SK-N-DZ (cell line): ENCODE measurements at places on chromosomes 7 and 10.

DNA sequence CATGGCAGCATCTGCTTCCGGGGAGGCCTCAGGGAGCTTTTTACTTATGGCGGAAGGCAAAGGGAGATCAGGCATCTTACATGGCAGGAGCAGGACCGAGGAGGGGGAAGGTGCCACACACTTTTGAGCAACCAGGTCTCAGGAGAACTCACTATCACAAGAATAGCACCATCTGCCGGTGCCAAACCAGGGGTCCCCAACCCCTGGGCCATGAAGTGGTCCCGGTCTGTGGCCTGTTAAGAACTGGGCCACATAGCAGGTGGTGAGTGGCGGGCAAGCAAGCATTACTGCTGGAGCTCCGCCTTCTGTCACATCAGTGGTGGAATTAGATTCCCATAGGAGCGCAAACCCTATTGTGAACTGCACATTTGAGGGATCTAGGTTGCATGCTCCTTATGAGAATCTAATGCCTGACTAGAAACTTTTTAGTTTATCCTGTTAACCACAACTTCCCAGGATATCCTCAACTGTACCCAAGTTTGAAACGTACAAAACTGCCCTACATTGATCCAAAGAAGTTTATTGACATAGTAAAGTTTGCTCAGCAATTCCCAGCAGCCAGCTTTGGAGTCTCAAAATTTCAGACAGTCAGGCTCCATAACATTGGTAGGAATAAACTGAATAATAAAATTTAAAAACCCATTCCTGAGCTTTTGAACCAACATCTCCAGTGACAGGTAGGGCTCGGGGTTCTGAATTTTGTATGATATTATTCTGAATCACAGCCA lies 228.4 kb upstream of the TAC1 start:
- DNase-seq = no peak

GRCh38 chr7:129698516-129699418 lies 87.2 kb downstream of the NRF1 start:
- DNase-seq = no peak

GRCh38 chr7:69373171-69374043 lies 224.9 kb upstream of the AUTS2 start:
- DNase-seq = no peak

DNA sequence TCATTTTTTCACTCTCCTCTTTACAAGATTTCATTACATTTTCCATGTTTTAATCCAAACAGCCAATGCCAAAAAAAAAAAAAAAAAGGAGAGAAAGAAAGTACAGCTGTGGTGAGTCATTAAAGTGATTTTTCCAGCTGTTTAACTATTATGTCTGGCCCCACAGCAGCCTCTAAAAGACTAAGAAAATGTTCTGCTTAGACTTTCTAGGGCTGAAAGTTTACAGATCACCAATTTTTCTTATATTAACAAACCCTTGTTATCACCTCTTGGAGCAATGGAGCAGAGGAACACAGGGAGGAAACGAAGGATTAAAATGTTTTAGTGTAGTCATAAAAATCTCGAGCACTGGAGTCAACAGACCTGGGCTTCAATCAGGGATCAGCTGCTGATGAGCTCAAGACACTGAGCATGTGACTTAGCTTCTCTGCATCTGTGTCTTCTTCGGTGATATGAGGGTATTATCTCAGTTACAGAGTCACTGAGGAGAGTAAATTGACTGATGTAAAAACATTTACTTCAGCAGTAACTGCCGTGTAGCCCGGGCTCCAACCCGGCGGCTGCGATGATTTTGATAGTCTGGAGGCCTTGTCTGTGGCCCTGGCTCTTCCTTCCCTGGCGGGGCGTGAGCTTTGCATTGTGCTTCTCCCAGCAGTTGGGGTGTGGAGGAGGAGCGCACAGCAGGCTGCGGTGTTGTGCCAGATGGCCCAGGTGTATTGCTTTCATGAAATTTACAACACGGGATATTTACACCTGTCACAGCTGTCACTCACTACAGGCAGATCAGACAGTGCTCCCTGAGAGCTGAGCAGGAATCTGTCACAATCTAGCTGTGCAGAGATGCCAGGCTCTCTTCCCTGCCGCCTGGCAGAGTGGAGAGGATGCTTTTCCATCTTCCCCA lies 298.3 kb upstream of the FZD8 start:
- DNase-seq = peak; percentile 38

GRCh38 chr7:37633048-37633447 lies 50.5 kb upstream of the GPR141 start:
- DNase-seq = no peak

DNA sequence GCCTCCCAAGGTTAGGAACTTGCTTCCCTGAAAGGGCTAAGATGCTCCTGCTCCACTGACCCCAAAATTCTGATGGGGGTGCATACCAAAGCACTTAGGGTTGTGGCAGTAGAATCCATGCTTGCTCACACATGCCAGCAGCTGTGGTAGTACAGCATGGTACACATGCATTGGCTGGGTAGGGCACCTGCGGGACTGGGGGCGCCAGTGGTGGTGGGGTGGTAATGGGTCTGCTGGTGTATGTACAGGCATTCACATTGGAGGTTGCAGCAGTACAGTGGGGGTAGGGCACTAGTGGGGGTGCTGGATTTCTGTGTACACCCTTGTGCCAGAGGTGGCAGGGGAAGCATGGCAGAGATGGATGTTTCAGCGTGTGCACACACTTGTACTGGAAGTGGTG lies 72.3 kb upstream of the TAS2R16 start:
- DNase-seq = no peak

GRCh38 chr7:111894518-111894917 lies 311.7 kb downstream of the DOCK4 start:
- no peak for DNase-seq

GRCh38 chr7:132352800-132353199 lies 223.5 kb downstream of the PLXNA4 start:
- DNase-seq = no peak

DNA sequence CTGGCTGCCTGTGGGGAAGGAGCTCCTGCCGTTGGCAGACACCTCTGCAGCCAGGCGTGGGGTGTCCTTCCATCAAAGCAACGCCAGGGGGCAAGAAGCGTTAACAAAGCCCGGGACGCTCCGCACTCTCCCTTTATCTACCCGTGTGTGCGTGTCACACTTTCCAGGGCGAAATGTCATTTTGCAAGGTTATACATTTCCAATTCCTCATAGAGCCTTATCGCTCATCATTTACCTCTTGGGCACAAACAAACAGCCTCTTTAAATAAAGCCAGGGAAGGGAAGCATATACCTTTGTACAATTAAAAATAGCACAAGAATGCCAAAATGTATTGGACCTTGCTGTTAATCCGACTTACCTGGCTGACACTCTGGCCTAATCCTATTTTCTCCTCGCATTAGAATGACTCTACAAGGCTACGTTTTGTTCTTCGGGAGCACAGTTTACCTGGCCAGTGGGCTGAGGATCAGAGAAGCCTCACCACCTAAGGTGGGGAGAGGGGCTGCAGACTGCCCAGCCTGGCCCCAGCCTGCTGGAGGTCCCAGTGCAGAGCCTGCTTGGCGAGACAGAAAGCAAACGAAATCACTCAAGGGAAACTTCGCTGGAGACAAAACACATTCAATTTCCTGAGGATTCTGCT lies 77.6 kb upstream of the EN2 start:
- peak; percentile 75 for DNase-seq

GRCh38 chr7:1707756-1708595 lies 37.9 kb downstream of the ELFN1 start:
- DNase-seq = no peak

GRCh38 chr7:5477126-5477525 lies 53.5 kb upstream of the TNRC18 start:
- no peak for DNase-seq

DNA sequence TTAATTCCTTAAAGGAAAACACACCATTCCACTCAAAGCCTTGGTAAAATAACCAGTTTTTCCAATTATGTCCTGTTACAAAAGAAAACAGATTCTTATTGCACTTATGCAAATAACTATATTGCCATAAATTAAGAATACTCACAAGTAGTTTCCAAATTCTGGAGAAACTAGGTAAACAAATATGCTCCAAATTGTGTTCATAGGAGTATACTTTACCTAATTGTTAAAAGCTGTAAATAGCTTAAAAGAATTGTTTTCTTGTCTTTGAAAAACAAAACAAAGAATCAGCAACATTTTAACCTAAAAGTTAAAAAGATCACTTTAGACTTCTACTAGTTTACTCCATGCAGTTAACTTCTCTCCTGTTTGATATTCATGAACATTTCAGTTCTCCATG lies 38.9 kb upstream of the LRGUK start:
- no peak for DNase-seq

- no peak for DNase-seq
These were observed 14.0 kb downstream of the SLC16A12 start for GRCh38 chr10:89521368-89521767.

- no peak for DNase-seq
These were observed at the start of gene TAC1 for GRCh38 chr7:97731736-97732564. TSS of gene TAC1 (plus strand) at chr7:97732086. CDS start at chr7:97732613, 527 bp downstream.

GRCh38 chr7:2295936-2296620 lies 18.2 kb downstream of the SNX8 start:
- DNase-seq = no peak

DNA sequence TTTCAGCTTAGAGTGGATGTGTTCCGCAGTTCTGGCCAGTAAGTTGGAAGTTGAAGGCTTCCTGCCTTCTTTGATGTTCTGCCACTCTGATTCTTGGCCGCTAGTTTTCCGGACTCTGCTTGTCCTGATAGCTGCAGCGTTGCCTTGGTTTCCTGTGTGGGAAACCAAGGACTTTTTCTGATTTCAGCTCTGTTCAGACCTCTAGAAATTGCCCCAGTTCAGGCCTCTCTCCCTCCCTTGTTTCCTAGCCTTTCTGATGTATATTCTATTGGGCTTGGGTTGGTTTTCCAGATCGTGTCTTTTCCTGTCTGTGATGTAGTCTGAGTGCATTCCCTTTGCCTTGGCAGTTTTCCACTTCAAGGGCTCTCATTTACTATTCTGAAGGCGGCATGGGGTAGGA lies 318.7 kb downstream of the BBS9 start:
- no peak for DNase-seq

DNA sequence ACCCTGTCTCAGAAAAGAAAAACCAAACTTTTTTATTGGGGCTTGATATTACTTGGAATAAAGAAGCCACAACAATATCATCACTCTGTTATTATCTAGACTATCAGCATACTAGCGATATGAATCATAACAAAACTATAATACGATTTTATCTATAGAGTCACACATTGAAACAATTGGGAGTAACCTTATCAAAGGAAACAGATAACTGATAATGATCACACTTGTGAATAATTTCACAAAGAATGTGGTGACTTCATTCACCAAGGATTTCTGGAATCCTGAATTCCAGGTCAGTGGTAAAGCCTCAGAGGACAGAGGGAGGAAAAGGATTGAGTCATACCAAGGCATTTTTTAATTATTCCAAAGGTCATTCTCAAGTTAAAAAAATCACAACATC lies 32.1 kb upstream of the NMT2 start:
- DNase-seq = no peak

GRCh38 chr10:133117688-133118071 lies 30.0 kb downstream of the ADGRA1 start:
- DNase-seq = no peak

GRCh38 chr10:12785415-12785831 lies 216.1 kb downstream of the CCDC3 start:
- DNase-seq = no peak

- no peak for DNase-seq
These were observed 2.6 kb upstream of the ZNF438 start for GRCh38 chr10:31034098-31034909.

DNA sequence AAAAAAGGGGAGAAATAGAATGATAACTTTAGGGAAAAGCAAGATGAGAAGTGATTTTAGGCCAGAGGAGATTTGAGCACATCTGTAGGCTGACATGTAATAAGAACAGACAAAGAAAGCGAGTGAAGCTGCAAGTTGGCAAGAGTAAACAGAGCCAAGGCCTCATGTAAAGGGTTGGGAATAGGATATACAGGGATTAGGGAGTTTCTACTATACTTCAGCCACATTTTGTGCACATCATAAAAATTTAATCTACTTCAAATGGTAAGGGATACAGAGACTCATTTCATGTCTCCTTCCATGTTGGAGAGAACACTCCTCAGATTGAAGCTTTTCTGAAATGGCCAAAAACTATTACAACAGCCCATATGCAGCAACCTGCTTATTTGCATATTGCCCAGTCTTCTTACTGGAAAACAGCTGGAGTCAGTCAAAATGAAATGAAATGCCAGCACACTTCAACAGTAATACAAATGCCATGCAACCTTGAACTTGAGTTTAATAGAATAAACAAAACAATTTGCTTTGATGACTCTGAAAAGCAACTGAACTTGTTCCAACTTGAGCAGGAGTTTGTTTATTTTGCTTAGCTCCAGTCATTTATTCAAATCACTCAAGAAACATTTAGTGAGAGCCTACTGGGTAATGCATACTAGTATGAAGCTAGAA lies 49.9 kb downstream of the NRCAM start:
- DNase-seq = no peak

GRCh38 chr7:69272101-69272500 lies 326.2 kb upstream of the AUTS2 start:
- DNase-seq = no peak

DNA sequence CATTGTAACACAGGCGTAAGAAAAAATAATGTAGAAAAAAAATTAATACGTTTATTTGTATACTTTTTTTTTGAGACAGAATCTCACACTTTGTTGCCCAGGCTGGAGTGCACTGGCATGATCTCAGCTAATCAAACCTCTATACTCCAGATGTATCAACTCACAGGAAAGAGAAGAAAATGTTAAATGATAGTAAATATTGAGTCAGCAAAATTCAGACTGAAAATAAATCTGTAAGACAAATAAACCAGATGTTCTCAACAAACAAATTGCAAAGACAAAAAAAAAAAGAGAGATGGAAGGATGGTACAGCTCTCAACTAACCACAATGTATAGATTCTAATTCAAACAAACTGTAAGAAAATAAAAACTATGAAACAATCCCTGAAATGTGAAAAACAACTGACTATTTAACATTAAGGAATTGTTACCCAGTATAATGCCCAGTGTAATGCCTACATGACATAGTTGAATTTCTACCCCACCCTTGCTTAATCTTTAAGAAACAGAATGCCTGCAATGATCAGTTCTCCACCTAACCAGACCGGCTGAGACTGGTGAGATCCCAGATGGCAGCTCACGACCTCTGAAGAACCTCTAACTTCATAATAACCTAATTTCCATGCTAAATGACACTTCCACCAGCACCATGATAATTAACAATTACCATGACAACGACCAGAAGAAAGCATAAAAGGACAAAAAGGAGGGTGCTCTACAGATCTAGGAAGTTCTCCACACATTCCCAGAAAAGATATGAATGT lies 272.0 kb upstream of the GNAI1 start:
- DNase-seq = peak; percentile 33

DNA sequence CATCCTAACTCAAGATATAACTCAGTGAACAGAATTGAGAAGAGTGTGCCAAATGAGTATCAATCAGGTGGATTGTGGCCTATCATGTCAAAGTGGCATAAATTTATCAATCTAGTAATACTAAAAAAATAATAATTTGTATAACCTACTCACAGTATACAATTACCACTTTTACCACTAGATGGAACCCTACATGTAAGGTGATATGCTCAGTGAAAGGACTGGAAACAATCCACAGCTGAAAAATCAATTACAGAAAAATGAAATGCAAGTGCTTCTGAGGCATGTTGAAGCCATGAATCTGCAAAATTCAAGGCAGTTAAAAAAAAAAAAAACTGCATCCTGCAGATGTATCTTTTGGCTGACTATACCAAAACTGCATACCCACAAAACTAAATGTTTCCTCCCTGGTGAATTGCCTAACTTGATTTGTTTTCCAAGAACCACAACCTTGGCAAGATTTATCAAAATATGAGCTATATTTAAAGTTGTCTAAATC lies 13.9 kb downstream of the ARHGAP19 start:
- peak; percentile 73 for DNase-seq

GRCh38 chr7:32502728-32503127 lies 7.4 kb downstream of the AVL9 start:
- no peak for DNase-seq
